Sciatic nerve (tissue), 2 donors: ENCODE measurements at places on chromosomes 3 and 15. TPM values are rescaled to one million over a fixed set of nuclear protein-coding genes. Genes with fewer than 3 reads are reported as not detected.

The ARGFX gene
- not detected for total RNA-seq

DNA sequence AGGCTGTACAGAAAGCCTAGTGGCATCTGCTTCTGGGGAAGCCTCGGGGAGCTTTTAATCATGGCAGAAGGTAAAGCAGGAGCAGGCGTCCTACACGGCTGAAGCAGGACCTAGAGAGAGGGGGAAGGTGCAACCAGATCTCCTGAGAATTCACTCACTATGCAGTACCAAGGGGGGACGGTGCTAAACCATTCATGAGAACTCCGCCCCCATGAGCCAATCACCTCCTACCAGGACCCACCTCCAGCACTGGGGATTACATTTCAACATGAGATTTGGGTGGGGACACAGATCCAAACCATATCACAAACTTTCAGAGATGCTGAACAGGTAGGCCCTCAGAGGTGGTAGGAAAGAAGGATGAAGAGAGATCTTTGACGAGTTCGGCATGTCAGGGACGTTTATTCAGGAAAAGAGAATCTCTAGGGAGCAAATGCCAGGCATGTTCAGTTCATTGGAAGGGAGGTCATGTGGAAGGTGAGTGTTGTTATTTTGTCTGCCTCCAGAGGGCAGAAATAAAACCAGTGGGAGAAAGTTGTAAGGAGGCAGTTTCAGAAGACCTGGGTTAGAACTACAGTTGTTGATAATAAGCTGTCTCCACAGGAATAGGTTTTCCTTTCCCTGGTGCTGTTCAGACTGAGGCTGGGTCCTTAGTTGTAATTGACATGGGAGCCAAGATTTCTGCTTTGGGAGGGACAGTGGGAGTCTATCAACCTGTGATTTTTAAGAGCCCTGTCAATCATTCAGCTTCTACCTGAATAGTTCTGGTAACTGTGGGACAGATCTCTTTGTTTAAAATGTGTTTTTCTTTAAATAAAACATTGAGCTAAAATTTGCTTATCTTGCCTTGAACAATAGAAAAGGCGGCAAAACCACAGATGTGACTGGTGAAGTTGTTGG lies 4.3 kb upstream of the FNDC3B start:
- no peak for DNase-seq

GRCh38 chr3:43755516-43756200 lies 64.9 kb downstream of the ABHD5 start:
- peak; percentile 4 for DNase-seq

DNA sequence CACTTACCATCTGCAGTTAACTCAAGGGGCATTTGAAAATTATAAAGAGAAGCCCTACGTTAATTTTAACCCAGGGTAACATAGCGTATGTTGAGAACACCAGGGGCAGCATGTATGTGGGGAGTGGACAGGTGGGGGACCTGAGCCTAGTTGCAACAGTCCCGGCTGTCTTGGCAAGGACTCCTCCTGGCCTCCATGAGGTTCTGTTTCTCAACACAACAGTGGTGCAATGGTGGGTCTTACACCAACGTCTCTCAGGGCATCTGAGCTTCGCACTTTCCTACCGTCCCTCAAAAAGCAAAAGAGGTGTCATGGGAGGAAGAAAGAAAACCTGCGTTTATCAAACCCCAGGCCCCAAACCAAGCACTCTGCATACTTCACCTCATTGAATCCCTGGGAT lies 50.6 kb downstream of the MGLL start:
- DNase-seq, result no peak

DNA sequence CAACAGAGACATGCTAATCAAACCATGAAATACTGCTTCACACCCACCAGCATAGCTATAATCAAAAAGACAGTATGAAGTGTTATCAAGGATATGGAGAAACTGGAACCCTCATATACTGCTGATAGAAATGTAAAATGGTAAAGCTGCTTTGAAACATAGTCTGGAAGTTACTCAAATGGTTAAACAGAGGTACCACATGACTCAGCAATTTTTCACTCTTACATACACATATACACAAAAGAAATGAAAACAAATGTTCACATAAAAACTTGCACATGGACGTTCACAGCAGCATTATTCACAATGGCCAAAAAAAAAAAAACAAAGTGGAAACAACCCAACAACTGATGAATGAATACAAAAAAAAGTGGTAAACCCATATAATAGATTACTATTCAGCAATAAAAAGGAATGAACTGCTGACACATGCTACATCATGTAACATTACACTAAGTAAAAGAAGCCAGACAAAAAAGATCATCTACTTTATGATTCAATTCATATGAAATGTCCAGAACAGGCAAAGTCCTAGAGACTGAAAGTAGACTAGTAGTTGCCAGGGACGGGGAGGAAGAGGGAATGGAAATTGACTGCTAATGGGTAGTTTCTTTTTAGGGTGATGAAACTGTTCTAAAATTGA lies 23.2 kb downstream of the ZNF148 start:
- DNase-seq, result no peak

- no peak for DNase-seq
Observed at GRCh38 chr15:60673918-60674558, 195.1 kb upstream of the ICE2 start.

DNA sequence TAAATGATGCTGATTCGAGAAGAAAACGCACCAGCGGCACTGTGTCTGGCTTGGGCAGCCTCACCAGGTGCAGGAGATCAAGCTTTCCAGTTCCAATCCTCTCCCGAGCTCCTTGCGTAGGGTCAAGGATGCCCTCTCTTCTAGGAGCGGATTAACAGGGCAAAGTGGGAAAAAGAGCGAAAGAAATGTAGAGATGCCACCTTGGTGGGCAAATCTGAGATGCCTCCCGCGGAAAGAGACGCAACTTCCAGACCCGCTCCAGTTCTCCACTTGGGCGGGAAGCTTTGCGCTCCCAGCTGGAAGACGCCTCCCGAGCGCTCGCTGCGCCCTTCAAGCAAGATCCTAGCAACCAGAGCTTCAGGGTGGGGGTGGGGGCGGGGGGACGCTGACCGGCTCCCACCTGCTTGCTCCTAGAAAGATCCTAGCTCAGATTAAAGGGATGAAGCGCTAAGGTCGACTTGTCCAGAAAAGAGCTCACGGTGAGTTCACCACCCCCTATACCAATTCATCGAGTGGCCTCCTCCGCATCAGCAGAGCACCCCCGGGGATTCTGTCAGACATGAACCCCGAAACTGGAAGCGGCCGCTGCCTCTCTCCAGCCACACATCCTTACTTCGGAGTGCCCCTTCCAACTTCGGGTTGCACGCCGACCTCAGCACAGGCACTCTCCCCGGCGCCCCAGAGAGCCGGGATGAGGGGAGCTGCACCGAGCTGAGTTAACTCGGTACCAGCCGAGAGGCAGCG lies 769 bp downstream of the TAFA4 start:
- DNase-seq, result no peak

DNA sequence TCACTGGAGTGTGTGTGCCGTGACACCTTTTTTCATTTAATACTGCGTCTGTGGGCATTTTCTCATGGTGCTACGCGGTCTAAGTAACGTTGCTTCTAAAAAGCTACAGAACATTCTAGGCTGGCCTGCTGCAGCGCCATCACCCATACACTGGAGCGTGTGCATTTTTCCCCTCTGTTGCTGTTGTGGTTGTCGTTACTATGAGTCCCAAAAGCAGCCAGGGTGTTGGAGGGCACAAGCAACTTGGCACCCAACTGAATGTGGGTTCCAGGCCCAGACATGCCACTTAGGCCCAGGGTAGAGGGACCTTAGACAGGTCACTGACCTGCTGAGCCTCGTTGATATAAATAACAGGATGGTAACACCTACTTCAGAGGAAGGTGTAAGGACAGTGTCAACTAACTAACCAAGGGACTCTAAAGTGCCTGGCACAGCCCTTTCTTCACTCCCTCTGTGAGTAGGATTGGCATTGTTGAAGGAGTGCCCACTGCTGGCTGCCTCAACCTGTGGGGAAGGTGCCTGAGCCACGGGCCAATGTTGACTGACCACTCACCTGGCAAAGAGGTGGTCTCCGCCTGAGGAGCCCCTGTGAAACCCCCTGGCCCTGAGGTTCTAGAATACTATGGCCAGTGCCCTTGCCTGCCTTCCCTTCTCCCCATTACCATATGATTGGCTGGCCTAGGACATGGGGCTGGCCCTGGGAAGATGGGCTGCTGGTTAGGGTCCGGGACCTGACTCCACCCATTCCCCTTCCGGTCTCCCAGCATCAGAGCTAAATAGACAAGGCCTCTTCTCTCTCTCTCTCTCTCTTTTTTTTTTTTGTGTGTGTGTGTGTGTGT lies 3.5 kb downstream of the CSK start:
- DNase-seq, result no peak

DNA sequence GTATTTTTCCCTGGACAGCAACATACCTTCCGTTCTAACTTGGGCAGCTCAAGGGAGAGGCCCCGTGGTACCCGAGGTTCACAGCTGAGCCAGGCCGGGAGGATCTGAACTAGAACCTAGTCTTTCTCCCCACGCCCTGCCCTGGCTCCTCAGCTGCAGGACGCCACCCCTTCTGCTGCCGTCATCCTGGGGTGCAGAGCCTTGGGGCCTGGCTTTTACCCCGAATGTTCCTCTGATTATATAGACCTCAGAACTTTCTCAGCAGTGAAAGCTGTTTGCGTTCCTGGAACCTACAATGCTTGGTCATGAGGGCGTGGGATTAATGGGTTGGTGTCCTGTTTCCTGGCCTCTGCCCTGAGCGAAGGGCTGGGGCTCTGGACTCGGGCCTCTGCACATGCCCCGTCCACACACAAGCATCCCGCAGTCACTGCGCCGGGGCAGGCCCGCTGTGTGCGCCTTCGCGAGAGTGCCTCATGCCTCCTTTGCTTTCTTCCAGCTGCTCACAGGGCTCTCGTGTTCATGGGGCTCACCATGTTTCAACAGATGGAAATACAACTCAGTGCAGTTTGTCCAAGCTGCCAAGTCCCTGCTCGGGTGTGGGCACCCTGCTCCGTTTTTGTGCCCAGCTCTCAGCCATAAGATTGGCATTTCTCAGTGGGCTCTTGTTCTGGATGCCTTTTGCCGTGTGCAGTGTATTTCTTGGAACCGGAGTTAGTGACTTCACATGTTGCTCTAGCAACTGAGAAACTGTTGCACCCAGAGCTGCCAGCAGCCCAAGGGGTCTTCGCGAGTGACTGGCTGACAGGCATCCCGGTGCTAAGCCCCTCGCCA lies 20.4 kb downstream of the SYNM start:
- no peak for DNase-seq

DNA sequence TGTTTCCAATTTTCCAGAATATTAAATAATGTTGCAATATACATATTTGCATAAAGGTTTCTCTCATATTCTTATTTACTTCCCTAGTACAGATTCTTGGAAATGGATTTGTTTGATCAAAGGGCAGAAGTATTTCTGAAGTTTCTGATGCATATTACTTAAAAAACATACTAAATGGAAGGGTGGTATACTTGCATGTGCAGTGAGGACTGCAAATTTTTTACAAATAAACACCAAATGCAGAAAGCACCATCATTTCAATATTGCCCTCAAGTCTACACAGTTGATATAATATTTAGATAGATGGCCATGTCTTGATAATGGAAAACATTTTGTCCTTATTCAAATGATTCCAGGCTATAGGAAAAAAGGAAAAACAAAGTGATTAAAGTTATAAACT lies 12.3 kb downstream of the TM4SF18 start:
- DNase-seq, result no peak

The TNIK gene
- total RNA-seq, result 9.5 TPM

DNA sequence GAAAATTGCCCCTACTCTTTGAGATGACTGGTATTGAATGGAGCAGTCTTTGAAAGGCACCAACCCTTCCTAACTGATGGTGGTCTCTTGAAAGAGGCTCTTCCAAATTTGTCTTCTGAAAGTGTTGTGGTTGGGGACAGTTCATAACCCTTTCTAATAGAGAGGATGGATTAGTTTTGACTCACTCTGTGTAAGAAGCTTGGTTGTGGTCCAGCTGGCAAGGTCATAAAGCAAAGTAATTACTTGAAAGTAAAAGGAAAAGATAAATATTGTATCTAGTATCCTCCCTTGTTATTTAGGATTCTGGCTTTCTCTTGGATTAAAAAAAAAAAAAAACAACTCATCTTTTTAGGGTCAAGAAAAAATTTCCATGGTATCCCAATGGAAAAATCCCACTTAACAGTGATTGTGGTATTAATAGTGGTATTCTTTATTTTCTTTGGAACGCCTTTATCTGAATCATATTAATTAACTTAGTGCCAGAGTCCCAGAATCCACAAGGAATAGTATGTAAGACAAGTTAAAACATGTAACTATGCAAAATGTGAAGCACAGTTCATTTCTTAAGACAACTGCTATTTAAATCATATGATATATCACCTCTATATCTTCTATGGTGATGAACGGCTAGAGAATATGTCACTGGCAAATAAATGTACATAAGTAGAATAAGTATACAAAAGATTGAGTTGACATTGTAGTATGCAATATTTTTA lies 469.3 kb upstream of the CDIN1 start:
- no peak for DNase-seq

GRCh38 chr3:32399030-32399620 lies 7.5 kb downstream of the CMTM7 start:
- DNase-seq, result no peak

DNA sequence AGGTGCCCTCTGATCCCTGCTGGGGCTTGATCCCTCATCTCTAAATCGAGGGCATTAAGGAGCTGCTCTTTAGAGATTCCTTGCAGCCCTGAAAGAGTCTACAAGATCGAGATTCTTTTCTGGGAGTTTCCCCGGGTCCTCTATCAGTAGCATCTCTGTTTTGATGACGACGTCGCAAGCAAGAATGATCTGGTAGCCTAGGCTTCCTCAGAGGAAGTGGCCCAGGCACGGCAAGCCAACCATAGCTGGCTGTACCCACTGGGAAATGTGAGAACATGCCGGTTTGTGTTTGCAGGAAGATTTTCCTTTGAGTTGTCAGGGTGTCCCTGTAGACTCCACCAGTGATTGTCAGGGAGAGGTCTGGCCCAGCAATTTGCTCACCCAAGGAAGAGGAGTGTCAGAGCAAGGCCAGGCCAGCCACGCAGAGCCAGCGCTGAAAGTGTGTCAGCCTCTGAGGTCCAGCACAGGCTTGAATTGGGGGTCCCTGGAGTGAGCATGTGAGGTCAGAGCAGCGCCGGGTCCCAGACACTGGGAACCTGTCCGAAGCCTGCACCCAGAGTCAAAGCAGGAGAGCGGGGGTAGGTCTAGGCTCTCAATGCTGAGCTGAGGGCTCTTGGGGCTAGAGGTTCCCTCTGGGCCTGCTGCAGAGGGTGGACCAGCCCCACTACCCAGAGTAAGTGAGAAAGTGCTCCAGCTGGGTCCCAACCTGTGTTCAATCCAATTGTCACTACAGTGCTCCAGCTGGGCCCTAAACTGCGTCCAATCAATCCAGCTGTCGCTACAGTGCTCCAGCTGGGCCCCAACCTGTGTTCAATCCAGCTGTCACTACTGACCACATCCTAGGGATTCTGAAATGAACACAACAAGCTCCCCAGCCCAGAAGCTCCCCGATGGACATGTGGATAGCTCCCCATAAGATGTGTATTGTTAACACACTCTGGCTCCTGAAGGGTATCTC lies 95.7 kb downstream of the CHDH start:
- no peak for DNase-seq

- no peak for DNase-seq
Observed at GRCh38 chr3:133744241-133744640, 2.0 kb upstream of the TF start.

The NR2E3 gene
- total RNA-seq, result not detected

The TMEM39A gene
- 48.2 TPM for total RNA-seq

- DNase-seq, result no peak
Observed at GRCh38 chr3:186922790-186923189, 7.5 kb upstream of the ST6GAL1 start.
